Activated naive CD8-positive, alpha-beta T cell treated with anti-CD3 and anti-CD28 coated beads for 36 hours (primary cell): ENCODE measurements at places on chromosomes 5 and 9. TPM values are rescaled to one million over a fixed set of nuclear protein-coding genes. Genes with fewer than 3 reads are reported as not detected.

The FBXW2 gene
- total RNA-seq, result 71.4 TPM

The ZCCHC7 gene
- total RNA-seq, result 35.4 TPM

DNA sequence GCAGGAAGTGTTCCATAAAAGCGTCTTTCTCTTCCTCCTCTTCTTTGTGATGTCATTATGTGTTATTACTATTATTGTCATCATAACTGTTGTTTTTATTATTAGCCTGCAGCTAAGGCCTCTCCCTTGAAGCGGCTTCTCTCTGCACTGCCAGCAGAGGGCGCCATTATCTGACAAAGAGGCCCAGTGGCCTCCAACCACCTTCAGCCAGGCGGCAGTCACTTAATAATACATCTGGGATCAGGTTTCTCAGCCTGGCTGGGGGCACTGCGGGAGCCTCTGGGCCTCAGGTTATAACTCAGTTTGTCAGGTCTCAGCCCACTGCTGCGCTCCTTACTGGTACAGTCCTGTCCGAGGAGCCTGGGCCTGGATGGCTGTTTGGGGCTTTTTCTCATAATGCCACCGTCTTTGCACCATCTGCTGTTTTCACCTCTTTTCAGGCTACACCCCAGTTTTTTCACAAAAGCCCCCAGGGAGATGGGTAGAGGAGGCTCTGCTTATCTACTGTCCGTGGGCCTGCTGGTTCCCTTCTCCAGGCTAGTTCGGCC lies 281.9 kb downstream of the NSG2 start:
- DNase-seq, result peak; percentile 48

- DNase-seq, result no peak
These were observed 14.1 kb upstream of the INIP start for GRCh38 chr9:112731971-112732370.

GRCh38 chr9:111037708-111038330 lies 451 bp downstream of the LPAR1 start:
- DNase-seq, result peak; percentile 2

The FYB1 gene
- total RNA-seq, result 74.1 TPM

DNA sequence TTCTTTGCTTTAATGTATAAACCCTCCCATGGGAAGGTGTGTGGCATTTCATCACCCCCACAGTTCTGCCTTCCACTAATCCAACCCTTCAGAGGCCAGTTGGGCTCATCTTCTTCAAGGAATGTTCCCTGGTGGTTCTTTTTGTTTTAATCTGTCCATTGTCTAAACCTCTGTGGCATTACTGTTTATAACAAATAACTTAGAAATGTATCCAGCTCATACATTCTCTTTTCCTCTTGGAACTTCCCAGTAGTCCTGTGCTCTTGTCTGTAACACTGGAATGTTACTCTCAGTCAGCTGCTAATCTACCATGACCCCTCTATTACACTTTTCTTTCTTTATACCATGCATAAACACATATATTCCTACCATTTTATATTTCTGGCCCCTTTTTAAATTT lies 213.5 kb upstream of the TARS1 start:
- no peak for DNase-seq

DNA sequence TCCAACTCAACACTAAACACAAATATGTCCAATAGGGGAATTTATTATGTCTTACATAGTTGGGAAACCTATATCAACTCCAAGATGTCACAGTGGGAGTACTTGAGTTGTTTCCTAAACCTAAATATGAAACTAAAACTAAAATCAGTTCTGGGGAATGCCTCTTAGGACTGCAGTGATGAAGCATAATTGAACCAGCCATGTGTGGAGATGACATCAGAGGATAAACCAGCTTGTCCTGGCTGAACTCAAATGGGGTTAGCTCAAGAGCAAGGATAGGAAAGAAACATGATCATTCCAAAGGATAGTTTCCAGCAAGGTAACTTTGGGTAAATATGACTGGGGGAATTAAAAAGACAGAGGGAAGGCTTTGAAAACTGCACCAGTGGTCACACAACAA lies 88.9 kb upstream of the PLPPR1 start:
- DNase-seq, result no peak

GRCh38 chr9:21267485-21268346 lies 27.9 kb upstream of the IFNA14 start:
- DNase-seq, result no peak

GRCh38 chr5:63613442-63613841 lies 348.8 kb downstream of the HTR1A start:
- no peak for DNase-seq

GRCh38 chr5:134446938-134447337 lies 35.3 kb upstream of the CDKN2AIPNL start:
- DNase-seq, result no peak

GRCh38 chr5:153212471-153212870 lies 278.0 kb upstream of the GRIA1 start:
- DNase-seq, result no peak
